NCI-H774 (cell line): ENCODE measurements at places on chromosomes 12 and 14.

- no peak for DNase-seq
Observed at GRCh38 chr14:77265187-77265515, 5.9 kb downstream of the NGB start.

DNA sequence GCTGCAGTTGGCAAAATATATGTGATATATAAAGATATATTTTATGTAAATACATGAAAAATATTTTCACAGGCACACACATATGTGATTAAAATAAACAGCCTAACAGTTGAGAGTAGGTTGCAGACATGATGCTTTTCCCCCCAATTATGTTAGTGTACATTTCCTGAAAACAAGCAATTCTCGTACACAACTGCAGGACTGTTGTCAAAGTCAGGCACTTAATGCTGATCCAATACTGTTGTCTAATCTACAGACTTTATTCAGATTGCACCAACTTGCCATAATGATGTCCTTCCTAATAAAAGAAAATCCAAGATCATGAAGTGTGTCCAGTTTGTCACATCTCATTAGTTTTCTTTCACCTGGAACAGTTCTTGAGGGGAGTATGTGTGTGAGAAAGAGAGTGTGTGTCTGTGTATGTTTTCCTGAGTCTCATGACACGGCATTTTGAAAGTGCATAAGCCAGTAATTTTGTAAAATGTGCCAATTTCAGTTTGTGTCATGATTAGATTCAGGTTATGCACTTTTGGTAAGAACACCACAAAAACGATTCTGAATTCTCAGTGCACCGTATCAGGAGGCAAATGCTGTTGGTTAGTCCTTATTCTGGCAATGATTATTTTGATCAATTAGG lies 16.5 kb upstream of the SEL1L start:
- DNase-seq, result no peak

- DNase-seq, result no peak
Observed at GRCh38 chr14:23153851-23154796, 29.3 kb downstream of the SLC7A8 start.

DNA sequence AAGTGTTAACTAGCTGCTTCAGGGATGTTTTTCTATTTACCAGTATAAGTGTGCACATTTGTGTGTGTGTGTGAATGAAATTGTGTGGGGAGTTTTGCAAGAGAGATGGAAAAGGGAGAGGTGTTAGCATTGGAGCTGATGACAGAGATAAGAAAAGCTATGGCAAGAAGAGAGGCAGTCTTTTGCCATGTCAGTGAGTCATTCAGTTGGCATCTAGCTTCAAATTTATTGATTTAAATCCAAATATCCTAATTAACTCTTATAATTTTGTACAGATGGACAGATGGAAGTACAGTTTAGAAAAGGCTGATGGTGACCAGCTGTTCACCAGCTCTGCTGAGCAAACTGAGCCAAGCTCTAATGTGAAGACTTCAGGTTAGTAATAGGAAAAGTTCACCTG lies 3.3 kb upstream of the BHLHE41 start:
- DNase-seq, result no peak

DNA sequence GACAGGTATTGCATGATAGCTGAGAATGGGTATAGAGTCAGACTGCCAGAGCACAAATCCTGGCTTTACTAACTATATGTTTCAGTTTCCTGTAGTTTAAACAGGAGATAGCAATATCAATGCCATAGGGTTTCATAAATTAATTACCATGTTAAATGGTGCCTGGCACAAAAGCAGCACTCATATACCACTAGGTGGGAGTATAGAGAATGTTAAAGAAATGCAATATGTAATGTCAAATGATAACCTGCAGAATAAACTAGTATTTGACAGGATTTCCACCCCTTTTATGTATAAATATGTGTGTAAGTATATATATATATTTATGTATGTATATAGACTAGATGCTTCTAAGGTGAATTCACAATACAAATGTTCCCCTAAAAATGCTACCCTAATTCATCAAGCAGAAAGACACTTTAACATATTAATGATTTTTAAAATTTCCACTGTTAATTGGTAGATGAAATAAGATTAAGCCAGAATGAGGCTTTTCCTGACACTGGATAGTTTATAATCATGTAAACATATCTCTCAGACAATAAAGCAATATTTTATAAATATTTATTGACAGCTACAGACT lies 8.6 kb downstream of the WDR89 start:
- no peak for DNase-seq

DNA sequence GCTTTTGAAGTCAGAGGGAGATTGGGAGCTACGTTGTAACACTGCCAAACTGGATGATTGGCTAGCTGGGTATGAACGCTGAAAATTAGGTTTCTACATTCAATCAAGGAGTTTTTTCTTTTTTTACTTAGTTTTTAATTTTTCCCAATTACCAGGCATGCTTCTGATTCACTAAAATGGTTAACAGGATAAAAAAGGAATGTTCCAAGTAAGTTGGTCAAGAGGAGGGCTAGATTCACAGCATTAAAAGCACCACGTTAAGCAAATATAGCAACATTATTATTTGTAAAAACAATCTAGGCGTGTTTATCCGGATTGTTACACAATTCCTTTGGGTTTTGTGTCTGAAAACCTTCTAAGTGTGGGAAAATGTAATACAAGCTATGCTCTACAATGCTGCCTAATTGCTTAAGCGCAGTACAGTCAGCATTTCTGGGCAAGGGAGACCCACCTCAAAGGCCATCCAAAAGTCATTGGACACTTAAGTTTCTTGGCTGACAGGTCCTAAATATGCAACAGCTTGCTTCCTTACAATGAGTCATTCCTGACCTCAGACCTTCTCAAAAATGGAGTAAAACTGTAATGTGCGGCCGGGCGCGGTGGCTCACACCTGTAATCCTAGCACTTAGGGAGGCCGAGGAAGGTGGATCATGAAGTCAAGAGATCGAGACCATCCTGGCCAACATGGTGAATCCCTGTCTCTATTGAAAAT lies 1.2 kb downstream of the RPLP0 start:
- no peak for DNase-seq

- DNase-seq, result no peak
Observed at GRCh38 chr14:75339059-75339458, 60.4 kb downstream of the FOS start.

GRCh38 chr14:58607952-58608317 lies 29.8 kb upstream of the DACT1 start:
- no peak for DNase-seq

DNA sequence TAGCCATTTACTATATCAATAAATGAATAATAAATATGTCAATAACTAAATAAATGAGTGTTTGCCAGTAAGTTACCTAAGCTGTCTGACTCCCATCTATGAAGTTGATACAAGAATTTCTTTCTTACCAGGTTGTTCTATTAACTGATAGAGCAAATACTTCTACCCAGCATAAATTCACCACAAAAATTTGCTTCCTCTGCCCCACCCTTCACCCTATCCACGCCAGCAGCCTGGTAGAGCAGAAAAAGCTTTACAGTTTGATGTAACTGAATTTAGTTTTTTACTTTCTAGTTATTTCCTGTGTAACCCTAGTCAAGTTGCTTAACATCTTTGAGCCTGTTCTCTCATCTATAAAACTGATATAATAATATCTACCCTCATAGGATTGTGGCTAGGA lies 94.9 kb upstream of the SLC16A7 start:
- DNase-seq, result no peak

GRCh38 chr14:22456421-22456820 lies 132.6 kb downstream of the DAD1 start:
- DNase-seq, result no peak

DNA sequence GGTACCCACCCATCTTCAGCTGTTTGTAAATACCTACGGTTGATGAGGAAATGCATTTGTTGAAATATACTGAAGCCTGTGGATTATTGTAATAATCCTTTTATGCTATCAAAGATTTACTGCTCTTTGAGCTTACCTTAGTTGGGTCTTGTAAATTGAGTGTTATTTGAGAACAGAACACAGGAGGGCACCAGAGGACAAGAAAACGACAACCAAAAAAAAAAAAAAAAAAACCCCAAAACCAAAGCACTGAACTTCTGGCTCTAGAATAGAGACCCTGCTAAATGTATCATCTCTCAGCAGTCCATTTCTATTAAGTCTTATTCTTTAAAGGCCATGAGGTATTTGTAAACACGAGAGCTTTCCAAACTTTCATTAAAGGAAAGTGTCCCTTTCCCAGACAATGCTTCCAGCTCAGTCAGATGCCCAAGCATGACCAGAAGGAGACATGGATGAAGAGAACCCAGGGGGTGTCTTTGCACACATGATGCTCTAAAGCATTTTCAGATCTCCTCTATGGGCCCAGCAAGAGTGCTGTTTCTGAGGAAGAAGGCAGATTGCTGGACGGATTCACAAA lies 763.9 kb downstream of the NRXN3 start:
- no peak for DNase-seq

DNA sequence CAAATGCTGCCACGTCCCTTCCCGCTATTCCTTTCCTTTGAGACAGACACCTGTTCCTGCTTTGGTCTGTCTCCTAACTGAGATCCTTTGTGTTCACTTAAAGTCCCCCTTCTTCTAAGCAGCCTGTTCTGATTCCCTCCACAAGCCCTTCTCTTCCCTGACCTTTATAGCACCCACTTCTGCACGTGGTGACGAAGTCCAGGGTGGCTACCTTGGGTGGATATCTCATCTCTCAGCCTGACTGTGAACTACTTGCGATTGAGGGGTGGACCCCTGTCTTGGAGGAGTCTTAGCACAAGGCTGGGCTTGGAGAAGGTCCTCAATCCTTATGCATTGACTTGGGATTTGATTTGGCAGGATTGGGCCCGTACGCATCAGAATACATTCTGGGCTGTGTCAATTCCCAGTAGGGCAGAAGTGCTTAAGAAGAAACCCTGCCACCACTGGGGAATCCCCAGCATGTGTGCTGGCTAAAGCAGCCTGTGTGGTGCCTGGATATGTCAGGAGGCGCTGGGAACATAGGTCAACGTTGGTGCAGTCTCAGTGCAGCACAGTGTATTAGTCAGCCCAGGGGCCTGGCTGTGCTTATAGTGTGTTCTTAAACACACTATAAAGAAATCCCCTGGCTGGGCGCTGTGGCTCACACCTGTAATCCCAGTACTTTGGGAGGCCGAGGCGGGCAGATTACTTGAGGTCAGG lies 23.6 kb downstream of the KRT80 start:
- DNase-seq, result no peak

GRCh38 chr14:20428802-20429201 lies 7.2 kb downstream of the KLHL33 start:
- DNase-seq, result no peak

DNA sequence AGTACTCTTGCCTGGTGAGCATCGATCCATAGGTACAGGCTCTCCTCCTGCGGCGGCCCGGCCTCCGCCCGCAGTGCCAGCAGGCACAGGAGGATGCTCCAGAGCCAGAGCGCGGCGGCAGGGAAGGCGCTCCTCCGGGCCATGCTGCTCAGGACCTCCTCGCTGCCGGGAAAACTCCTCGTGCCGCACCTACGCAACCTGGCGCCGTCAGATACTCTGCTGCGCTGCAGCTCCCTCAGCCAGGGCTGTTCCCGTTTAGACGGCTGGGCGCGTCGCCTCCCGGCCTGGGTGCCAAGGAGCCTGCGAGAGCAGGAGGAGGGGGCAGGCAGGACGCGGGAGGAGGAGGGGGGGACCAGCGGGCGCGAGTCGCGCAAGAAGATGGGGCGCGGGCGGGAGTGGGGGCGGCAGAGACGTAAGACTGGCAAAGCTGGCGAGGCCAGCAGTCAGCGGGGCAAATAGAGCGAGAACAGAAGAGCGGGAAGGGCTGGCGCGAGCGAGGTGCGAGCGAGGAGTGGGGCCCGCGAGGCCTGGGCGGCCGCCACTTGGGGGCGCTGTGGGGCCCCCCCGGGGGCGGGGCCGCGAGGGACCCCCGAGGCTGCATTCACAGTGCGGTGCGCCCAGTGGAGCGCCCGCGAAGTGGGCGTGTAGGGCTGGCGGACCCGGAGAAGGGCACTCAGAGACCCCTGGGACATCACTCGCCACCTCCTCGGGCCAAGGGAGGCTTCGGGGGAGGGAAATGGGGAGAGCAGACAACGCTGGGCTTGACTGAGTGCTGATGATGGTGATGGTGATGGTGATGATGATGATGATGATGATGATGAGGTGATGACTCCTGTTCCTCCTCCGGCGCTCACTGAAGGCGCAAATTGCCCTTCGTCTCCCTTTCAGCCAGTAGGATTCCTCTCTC lies at the start of gene WIF1:
Gene WIF1, minus strand, starts transcription at position 257 of the 907 bp plus-strand sequence. Its CDS starts 114 bp downstream, at position 143.
- no peak for DNase-seq

DNA sequence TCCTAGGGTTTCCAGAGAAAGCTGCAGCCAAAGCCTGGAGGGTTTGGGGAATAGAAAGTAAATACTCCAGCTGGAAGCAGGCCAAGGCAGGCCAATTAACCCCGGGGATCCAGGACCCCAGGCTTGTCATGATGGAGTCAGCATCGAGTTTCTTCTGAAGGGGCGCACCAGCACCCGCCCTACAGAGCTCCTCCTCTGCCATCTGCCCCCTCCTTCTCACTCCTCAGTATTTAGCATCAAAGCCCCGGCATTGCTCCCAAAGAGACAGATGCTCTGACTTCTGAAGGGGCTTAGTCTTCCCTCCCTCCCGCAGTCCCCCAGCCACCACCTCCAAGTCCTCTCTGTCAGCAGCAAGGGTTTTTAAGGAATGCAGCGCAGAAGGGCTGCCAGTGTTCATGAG lies 285.1 kb upstream of the NOS1 start:
- DNase-seq, result no peak

DNA sequence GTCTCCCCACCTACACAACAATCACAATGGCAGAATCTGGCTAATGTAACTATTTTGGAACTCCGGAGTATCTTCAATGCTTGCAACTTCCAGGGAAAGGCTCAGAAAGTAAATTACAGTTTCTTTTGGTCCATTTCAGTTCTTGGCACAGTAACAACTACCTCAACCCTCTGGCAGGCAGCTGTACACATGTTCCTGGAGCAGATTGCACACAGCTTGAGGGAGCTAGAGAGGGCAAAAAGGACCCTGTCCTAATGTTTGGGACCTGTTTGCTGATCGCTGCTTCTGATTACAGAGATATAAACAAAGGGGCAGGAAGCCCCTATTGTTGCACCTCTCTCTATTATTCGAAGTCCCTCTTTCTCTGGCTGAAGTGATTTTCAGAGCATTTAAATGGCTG lies 35.2 kb upstream of the SLC38A1 start:
- no peak for DNase-seq

GRCh38 chr12:68959143-68959858 lies 26.3 kb upstream of the CPM start:
- no peak for DNase-seq

- no peak for DNase-seq
Observed at GRCh38 chr12:4027412-4027811, 154.2 kb upstream of the PARP11 start.
